ENCODE measurements at places on chromosomes 6 and 20. TPM values are rescaled to one million over a fixed set of nuclear protein-coding genes. Genes with fewer than 3 reads are reported as not detected.

Gene OR2B6
- not detected for total RNA-seq

Gene TGM3
- under 0.01 TPM for total RNA-seq

Gene SLC22A16
- 0.15 TPM for total RNA-seq

Gene CRISP3
- not detected for total RNA-seq

Gene TP53TG5
- 0.50 TPM for total RNA-seq

Gene ECT2L
- not detected for total RNA-seq

Gene CRYBG1
- 15.6 TPM for total RNA-seq

Gene CST2
- not detected for total RNA-seq

Gene SIRPG
- not detected for total RNA-seq

Gene TRIM40
- not detected for total RNA-seq

Gene TAAR6
- total RNA-seq, result not detected

Gene KCNK5
- total RNA-seq, result not detected

Gene TNFRSF21
- 10.5 TPM for total RNA-seq

Gene BMP6
- total RNA-seq, result 1.3 TPM

Gene HSPA1L
- 1.5 TPM for total RNA-seq

Gene SLC22A23
- total RNA-seq, result 4.7 TPM

Gene KIAA1755
- 4.1 TPM for total RNA-seq

Gene LY6G5C
- total RNA-seq, result 0.73 TPM

Gene DIDO1
- total RNA-seq, result 47.1 TPM

Gene OR2J2
- total RNA-seq, result not detected

Gene METTL24
- 0.44 TPM for total RNA-seq

Gene SPATA2
- 1.9 TPM for total RNA-seq

Gene SRMS
- total RNA-seq, result not detected

Gene PPP1R14C
- total RNA-seq, result 0.29 TPM

Gene ZBTB9
- 5.1 TPM for total RNA-seq

Gene SLC24A3
- total RNA-seq, result not detected

Gene CLIC5
- not detected for total RNA-seq

Gene HUS1B
- 0.99 TPM for total RNA-seq

Gene JARID2
- total RNA-seq, result 8.9 TPM

Gene ARFGAP1
- 103 TPM for total RNA-seq

Gene RFX6
- not detected for total RNA-seq

Gene F13A1
- not detected for total RNA-seq

Gene GABBR1
- 16.3 TPM for total RNA-seq

Gene FAM209A
- total RNA-seq, result not detected

Data from smooth muscle cell of trachea (primary cell).